Cortex of kidney (tissue), 1 donor: ENCODE measurements at places on chromosomes 1 and 21.

DNA sequence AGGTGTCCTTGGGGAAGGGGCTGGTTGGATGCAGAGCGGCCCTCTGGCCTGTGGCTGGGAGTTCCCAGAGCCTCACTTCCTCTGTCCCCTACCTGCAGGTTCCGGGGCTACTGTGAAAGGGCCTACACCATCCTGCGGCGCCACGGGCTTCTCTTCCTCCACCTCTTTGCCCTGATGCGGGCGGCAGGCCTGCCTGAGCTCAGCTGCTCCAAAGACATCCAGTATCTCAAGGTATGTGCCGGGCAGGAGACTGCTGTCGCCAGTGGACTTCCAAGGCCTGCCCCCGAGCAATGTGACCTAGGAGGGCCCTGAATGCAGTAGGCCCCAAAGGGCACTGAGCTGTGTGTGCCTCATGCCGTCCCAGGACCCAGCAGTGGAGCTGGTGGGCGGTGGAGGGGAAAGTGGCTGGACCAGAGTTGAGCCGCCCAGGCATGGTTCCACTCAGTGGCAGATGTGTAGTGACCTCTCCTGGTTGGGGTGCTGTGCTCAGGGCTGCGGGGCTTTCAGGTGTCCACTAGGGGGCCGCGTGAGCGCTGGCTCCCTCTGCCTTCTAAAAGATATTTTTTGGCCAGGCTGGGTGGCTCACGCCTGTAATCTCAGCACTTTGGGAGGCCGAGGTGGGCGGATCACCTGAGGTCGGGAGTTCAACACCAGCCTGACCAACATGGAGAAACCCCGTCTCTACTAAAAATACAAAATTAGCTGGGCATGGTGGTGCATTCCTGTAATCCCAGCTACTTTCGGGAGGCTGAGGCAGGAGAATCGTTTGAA lies 73.4 kb downstream of the PIK3CD start:
- DNase-seq = no peak

DNA sequence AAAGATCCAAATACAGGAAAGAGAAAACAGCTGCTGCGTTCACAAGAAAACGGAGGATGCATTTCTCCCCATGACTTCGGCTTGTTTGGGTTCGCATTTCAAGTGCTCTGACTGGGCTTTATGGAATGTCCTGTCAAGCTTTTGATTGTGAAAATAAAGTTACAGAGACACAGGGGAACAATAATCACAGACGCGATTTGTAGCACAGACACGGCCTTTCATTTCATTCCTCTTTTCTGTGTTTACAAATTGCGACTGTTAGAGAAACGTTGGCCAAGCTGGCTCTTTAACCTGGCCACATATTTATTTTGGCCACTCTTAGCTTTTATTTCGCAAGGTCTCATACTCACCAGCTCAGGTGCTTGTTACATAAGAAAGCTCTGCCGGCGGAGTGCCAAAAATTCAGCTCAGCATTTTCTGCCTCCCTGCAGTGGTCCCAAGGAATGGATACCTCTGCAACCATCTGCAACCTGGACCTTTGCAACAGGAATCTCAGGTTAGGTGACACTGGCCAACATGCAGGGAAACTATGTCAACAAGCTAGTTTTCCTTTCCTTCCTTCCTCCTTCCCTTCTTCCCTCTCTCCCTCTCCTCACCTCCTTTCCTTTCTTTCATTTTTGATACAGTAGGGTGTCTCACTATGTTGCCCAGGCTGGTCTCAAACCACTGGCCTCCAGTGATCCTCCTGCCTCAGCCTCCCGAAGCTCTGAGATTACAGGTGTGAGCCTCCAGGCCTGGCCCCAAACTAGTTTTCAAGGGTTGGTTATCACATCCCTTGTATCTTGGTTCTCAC lies 58.2 kb upstream of the SLC45A1 start:
- no peak for DNase-seq

DNA sequence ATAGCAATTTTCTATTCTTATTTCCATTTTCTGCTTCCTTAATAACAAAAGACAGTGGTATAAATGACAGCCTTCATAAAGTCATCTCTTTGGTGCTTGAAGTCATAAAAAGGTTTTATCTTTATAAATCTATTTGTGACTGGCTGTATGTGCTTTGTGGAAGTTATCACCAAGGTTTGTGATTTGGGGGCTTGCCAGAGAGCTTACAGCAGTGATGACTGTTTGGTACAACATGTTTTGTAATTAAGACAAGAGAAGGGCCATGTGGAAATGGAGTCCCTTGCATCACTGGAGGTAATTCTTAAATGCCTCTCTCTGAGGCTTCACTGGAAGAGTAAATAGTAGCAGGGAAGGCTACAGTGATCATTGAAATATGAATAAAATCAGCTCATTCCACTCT lies 2.7 kb downstream of the SLC35F3 start:
- no peak for DNase-seq

GRCh38 chr21:44759628-44760285 lies 41.9 kb downstream of the UBE2G2 start:
- DNase-seq = no peak

- no peak for DNase-seq
Measured at GRCh38 chr1:212792396-212792908, 758 bp downstream of the TATDN3 start.
